Left lung (tissue), 14 donors: ENCODE measurements at places on chromosomes 6 and 20. TPM values are rescaled to one million over a fixed set of nuclear protein-coding genes. Genes with fewer than 3 reads are reported as not detected.

GRCh38 chr6:20202324-20202658, 10.0 kb downstream of the MBOAT1 start:
- DNase-seq, result no peak

DNA sequence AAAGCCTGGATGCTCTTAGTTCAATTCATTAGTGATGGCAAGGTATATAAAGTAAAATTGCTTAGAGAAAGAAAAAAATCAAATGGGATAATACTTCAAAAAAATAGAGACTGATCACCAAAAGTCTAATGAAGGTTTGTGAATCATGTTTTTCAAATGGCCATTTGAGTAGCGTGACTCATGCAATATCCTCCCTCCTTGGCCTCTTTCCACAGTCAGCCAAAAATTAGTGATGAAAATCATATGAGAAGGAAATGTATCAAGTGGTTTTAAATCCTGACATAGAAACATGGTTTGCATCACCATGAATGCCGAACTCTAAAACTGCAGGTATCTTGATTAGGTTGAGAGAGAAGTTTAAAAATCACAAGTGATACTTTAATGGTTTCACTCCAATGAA, 1.2 kb upstream of the COL19A1 start:
- no peak for DNase-seq

DNA sequence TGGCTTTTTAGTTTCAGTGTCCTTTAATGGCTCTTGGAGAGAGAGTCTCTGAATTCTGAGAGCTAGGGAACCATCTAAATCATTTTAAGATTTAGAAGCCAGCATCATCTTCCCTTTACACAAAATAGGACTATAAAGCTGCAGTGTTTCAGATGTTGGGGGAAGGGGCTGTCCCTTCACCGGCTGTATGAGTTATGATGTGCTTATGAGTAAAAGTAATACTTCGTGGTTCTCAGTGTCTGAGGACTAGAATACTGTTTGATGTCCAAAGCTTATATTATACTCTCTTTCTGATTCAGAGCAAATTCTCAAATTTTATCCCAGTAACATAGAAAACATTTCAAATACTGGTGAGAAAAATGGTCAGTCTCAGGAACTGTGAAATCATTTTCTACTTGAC, 63.5 kb upstream of the FAM8A1 start:
- DNase-seq, result no peak

DNA sequence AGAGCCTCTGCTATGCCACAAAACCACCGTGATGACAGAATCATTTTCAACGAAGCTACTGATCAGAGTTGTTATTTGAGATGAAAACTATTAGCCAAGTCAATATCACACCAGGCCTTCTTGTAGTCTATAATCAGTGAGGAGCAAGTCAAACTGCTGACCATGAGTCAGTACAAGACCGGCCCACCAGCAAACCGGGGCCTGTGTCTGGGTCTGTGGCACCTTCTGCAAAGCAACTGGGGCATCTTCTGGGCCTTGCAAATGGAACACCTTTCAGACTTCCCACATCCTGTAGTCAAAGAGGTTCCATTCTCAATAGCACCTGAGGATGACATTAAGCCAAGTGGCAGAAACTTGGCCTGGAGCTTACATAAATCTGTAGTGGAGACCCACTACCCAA, 38.5 kb downstream of the CPXM1 start:
- DNase-seq, result no peak

- DNase-seq, result no peak
Observed at GRCh38 chr6:155485756-155486155, 30.1 kb upstream of the NOX3 start.

DNA sequence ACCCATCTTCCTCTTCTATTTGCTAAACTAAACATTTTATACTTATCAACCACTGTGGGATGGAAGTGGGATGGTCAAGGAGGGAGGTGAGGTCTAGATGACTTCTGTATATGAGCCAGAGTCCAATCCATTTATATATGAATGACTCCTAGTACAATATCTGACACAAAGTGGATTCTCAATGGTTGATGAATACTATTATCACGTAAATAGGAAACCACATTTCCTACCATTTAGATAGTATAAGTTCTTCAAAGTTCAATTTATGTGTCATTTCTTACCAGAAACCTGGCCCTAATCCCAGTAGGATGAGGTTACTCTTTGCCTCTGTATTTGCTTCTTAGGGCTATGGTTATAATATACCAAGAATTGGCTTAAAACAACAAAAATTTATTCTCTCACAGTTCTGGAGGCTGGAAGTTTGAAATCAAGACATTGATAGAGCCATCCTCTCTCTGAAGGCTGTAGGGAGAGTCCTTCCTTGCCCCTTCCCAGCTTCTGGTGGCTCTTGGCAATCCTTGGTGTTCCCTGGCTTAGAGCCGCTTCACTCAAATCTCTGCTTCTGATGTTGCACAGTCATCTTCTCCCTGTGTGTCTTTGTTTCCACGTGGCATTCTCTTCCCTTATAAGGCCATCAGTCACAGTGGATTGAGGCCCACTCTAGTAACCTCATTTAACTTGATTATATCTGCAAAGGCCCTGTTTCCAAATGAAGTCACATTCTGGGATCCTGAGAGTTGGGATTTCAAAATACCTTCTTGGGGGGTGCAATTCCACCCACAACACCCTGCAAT, 41.0 kb upstream of the RAB23 start:
- no peak for DNase-seq

GRCh38 chr6:48098923-48099322, 12.1 kb downstream of the PTCHD4 start:
- no peak for DNase-seq

- DNase-seq, result no peak
Observed at GRCh38 chr20:22974354-22974753, 60.8 kb upstream of the SSTR4 start.

The TULP1 gene
- 11.9 TPM for polyA plus RNA-seq

The WDR46 gene
- 66.5 TPM for polyA plus RNA-seq

The MANEA gene
- polyA plus RNA-seq, result 21.2 TPM

The HLA-DMA gene
- polyA plus RNA-seq, result 10.9 TPM

The MUC21 gene
- polyA plus RNA-seq, result 0.04 TPM
